Foreskin fibroblast (primary cell): ENCODE measurements at places on chromosomes 2 and 18.
A peak's percentile ranks its signal among the peaks of the same experiment; 100 is the strongest.

GRCh38 chr2:174636987-174637386 is 39.4 kb upstream of the WIPF1 start:
- peak; percentile 47 for DNase-seq

- no peak for DNase-seq
These were observed 28.3 kb upstream of the TOGARAM2 start for GRCh38 chr2:28952836-28953211.

GRCh38 chr2:42648796-42649195 is 80.4 kb downstream of the MTA3 start:
- no peak for DNase-seq

- no peak for DNase-seq
These were observed 432.1 kb upstream of the ID2 start for GRCh38 chr2:8249769-8250168.

DNA sequence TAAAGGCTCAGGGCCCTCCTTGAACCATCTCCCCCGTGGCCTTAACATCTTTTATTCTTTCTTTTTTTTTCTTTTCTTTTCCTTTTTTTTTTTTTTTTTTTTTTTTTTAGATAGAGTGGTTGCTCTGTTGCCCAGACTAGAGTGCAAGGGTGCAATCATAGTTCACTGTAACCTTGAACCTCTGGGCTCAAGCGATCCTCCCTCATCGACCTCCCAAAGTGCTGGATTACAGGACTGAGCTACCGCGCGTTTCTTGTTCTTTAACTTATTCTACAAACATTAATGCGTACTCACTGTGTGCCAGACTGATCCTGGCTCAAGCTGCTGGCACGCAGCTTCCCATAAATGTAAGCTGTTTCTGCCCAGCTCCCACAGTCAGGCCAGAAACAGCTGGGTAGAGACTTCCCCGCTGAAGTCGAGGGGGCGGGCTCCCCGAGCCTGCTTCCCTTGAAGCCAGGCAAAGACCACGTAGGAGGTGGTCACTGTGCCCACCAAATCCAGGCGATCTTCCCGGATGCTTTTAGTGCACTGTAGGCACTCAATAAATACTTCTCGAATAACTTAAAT is 29.2 kb upstream of the ATP6V1B1 start:
- DNase-seq = no peak

GRCh38 chr2:45191976-45192375 is 182.7 kb upstream of the SIX2 start:
- no peak for DNase-seq

DNA sequence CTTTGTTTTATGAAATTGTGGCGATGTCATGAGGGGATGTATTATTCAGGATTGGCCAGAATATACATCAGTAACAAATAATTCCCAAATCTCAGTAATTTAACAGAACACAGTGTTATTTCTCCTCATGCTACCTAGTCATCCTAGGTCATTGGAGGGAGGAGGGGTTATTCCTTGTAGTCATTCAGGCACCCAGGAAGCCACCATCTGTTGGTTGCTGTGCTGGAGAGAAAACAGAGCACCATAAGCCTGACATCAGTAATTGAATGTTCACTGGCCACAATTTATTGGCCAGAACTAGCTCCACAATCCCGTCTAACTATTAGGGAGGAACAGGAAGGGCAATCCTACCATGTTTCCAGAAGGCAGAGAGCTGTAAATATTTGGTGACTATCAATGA is 303.5 kb upstream of the CELF4 start:
- DNase-seq = no peak

DNA sequence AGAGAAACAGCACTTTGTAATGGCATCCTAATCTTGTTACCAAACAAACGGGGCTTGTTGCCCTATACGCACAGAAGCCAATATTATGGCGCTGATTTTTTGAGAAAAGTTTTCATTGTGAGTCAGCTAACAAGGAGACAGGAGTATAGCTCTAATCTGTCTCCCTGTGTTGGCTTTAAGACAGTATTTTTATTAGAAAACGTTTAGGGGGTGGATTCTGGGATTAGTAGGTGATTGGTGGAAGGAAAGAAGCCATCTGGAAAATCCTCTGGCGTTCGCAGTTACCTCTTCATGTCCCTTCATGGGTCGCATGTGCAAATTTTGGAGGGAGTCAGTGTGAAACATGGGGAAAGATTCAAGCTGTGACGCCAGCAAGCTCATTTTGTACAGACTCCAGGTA is 698 bp upstream of the TMEM237 start:
- DNase-seq = no peak

GRCh38 chr2:231200805-231201474 is 2.5 kb downstream of the ARMC9 start:
- peak; percentile 74 for DNase-seq

- DNase-seq = no peak
These were observed 33.1 kb upstream of the DNMT3A start for GRCh38 chr2:25374827-25375226.

DNA sequence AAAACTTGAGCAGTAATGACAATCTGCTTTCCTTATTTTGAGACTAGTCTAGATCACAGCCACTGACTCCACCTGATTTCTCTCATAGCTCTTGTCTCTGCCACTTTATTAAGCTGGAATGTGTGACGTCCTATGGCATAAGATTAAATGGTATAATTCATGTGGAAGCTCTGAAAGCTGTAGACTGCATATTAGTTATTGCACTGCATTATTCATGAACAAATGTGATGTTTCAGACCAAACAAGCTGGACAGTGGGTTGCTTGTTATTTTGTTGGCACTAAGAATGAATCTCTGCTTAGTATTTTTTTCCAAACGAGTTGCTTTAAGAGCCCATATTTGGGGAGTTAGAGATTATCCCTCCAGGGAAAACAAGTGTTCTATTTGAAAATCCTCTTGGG is 1218.5 kb downstream of the SUCLG1 start:
- no peak for DNase-seq

DNA sequence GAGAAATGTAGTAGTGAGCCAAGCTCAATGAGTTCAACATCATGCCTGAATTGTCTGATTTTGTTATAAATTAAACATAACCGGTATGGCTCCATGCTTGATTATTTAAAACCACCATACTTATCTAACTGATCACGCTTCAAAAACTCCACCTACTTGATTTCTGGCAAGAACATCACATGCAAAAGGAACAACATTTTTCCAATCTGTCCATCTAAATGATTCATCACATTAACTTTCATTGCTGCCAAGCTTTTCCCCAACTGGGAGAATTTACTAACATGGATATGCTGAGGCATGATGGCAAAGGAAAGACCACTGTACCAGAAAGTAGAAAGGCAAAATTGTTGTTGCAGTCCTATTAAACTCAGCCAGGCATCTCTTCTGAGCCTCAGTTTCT is 286.8 kb downstream of the TRIB2 start:
- peak; percentile 55 for DNase-seq

DNA sequence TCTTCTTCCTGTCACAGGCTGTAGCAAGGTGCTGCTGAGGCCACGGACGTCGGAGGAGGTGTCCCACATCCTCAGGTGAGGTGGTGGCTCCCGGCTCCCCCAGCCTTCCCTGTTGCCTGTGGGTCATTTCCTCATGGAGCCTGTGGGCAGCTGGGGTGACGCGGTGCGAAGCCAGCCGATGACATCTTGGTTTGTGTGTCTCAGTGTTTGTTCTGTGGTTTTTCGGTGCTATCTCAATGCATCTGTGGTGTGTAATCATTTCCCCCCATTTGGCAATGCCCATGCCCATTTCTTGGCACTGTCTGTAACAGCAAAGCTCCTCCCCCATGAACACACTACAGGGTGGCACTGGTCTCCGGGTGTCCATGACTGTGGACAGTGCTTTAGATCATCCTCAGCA is 6.6 kb downstream of the D2HGDH start:
- peak; percentile 13 for DNase-seq

- no peak for DNase-seq
These were observed 47.1 kb downstream of the SLC4A1AP start for GRCh38 chr2:27710640-27711430.

DNA sequence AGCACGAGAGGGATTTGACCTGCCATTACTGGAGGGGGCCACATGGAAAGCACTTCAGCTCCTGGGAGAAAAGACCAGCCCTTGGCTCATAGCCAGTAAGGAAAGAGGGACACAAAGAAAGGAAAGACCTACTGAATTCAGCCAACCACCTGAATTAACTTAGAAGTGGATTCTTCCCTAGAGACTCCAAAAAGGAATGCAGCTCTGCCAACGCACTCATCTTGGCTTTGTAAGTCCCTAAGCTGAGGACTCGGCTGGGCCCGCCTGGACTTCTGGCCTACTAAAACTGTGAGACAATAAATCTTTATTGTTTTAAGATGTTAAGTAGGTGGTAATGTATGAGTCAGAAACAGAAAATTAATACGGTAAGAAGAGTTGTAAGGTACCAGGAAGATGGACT is 11.5 kb downstream of the ATF2 start:
- no peak for DNase-seq

GRCh38 chr2:85710687-85711577 is 16.8 kb downstream of the GNLY start:
- no peak for DNase-seq

DNA sequence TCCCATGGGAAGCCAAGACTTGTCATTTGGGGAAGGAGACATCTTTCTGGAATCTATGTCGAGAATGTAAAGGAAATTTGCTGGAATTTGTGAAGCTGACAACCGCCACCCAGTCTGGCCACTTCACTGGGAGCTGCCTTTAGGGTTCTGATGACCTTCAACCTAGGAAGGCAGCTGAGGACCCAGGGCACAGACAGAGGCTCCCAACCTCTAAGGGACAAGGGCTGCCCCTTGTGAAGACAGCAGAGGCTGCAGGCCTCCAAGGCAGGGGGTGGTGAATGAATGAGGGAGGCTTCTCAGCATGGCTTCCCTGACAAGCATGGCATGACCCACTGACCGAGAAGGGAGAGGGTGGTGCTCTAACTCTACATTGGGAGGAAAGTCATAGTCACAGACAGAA is 128.9 kb upstream of the ASB18 start:
- no peak for DNase-seq

GRCh38 chr2:101690547-101691152 is 6.9 kb upstream of the MAP4K4 start:
- no peak for DNase-seq

DNA sequence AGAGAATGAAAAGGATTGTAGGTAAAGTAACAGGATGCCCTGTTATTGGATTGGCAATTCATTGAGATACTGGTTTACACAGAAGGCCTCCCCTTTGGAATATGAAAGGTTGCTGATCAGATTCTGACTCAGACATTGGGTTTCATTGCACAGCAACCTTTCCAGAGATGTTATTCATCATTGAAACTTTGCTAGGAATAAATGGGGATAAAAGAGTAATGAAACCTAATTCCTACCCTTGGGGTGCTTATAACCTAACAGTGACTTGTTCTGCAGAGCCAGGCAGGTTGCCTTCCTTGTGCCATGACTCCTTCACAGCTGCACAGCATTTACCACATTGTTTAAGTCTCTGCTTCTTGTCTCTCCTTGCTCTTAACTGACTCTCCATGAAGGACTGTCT is 5.0 kb downstream of the NAB1 start:
- DNase-seq = no peak

GRCh38 chr2:65495251-65495877 is 63.0 kb upstream of the SPRED2 start:
- DNase-seq = no peak

- no peak for DNase-seq
These were observed 48.2 kb upstream of the HS6ST1 start for GRCh38 chr2:128366713-128367511.

- DNase-seq = no peak
These were observed 299.1 kb upstream of the NXPH2 start for GRCh38 chr2:139079311-139079710.

DNA sequence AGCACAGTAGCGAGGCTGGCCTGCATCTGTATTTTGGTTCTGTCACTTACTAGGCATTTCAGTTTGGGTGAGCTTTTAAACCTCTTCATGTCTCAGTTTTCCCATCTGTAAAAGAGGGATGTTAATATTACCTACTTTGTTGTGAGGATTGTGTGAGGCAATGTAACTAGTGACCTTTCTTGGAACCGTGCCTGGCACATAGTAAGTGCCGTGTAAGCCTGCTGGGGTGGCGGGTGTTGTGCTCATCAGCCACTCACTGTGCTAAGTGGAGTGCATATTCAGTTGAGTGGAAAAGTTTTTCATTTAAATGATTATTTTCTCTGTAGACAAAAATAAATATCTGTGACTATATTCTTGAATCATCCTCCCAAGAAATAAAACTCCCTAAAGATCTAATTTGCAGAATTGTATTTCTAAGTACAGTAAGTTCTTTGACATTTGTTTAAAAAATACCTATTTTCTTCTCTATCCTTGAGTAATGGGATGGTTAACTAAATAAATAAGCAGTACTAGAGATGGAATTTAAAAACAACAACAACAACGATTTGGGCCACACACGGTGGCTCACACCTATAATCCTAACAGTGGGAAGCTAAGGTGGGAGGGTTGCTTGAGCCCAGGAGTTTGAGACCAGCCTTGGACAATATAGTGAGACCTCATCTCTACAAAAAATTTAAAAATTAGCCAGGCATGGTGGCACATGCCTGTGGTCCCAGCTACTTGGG is 56.7 kb downstream of the MALT1 start:
- no peak for DNase-seq

DNA sequence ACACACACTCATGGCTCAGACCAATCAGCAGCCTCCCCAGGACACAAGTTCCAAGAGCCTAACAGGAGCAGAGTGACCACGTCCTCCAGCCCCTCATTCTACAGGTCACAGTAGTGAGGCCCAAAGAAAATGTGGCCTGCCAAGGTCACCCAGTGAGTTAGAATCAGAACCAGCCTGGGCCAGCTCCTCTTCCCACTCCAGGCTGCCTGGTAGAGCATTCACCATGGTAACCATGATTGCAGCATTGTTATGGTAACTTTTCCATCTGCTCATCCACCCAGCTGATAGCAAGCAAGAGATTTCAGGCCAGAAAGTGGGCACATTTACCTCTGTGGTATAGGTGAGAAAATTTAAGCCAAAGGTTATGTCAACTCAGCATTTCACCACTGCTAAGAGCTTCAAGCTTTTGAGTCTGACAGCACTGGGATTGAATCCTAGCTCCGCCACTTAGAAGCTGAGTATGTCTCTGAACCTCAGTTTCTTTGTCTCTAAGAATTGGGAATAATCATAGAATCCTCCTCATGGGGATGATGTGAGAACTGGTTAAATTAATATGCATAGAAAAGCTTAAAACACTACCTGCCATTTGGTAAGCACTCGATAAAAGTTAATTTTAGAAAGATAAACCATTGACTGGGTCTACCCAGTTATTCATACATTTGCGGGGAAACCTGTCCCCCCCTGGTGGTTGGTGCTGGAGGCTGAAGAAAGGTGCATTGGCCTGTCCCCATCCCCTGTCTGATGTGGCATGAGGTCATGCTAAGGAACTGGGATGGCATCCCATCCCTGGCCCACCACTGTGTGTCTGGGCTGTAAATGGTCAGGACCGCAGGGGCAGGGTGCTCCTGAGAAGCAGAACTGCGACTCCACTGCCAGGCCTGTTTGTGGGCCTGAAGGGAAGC is 181.5 kb downstream of the KLHL29 start:
- DNase-seq = peak; percentile 62

DNA sequence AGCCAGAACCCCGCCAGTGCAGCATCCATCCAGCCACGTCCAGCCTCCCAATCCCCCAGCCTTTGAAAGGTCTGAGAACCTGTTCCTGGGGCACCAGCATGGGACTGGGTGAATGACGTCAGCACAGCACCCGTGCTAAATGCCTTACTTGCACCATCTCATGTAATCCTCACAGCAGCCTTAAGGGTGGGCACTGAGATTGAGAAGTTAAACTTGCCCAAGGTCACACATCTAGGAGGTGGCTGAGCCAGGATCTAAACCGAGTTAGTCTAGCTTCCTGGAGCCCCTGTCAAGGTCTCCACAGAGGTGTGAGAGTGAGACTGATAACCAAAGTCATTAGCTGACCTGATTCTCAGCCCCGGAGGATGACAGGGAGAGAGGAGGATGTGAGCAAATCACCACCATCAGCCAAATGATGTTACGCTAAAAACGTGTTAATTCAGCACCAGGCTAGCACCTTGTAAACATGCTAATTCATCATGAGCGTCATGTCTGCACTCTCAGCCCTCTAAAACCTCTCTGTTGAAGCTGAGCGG is 4.6 kb downstream of the CD8A start:
- DNase-seq = no peak
